ENCODE measurements at places on chromosomes 3 and 15.

GRCh38 chr3:129598000-129598381 lies 8.5 kb downstream of the PLXND1 start:
- DNase-seq, result peak; percentile 56

GRCh38 chr3:8646313-8646938 lies 1.8 kb upstream of the SSUH2 start:
- DNase-seq, result no peak

- DNase-seq, result peak; percentile 93
Measured at GRCh38 chr15:80588801-80589200, 106.3 kb upstream of the ABHD17C start.

- DNase-seq, result peak; percentile 10
Measured at GRCh38 chr3:167929968-167930367, 165.8 kb downstream of the GOLIM4 start.

- peak; percentile 91 for DNase-seq
Measured at GRCh38 chr3:63993653-63994079, 29.6 kb downstream of the PSMD6 start.

DNA sequence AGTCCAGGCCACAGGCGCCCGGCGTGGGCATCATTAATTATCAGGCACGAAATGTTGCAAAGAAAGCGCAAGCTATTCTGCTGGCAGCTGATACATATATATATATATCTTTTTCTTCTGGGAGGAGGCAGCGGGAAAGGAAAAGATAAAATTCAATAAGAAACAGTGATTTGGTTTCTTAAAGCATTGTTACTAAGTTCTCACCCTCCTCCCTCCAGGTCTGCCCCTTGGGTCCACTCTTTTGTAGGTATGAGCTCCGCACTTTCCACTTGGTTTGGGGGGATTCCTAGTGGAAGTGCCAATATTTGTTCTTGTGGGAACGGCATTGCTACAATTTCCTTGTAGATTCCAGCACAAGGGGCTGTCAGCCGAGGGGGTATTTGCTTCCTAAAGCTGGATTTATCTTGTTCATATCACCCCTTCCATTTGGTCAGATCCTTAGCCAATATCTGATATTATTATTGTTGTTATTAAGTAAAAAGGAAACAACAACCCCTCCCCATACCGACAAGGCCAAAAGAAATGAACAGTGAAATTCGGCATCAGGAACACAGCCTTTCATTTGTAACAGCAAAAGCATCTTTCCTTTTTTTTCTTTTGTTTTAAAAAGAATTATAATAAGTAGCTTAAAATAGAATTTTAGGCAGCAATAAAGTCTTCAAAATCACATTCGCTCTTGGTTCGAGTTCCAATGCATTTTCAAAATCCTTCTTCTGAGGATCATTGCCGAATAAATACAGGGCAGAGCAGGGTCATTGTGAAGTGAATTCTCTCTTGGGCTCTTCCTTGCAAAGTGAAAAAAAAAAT lies 15.6 kb downstream of the ZIC1 start:
- peak; percentile 46 for DNase-seq

GRCh38 chr3:93994056-93994455 lies 14.1 kb downstream of the ARL13B start:
- peak; percentile 53 for DNase-seq

DNA sequence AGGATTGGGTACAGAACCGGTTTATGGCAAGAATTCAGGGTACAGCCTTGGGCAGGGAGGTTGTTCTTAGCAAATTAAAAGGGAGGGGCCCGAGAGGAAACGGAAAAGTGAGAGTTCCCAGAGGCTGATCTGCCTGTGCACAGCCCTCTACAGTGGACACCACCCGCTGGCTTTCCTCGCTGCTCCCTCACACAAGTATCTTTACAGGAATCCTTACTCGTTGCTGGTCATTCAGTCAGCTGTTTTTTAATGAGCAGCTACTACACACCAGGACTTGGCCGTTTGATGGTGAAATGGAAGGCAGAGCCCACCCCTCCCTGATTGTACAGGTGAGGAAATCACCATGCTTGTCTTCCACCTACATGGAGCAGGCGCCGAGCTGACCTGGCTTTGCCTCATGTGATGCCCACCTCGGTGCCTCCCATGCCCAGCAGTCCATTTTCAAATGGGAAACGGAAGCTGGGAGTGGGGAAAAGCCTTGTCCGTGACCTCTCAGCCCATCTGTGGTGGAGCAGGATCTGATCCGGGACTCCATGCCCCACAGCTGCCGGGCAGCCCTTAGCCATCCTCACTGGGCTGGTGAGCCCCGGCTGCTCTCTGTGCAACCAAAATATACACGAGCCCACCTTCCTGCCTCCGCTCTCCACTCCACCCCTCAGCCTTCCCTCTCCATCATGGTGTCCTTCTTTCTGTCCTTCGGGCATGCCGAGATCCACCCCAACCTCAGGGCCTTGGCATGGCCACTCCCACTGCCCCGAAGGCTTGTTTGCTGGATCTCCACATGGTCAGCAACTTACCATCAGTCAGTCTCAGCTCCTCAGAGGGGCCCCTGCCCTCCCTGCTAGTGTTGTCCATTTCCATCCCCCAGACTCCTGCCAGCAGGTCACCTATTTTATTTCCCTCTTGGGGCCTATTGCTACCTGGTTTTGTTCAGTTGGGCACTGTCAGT lies 33.3 kb upstream of the FGD5 start:
- no peak for DNase-seq

DNA sequence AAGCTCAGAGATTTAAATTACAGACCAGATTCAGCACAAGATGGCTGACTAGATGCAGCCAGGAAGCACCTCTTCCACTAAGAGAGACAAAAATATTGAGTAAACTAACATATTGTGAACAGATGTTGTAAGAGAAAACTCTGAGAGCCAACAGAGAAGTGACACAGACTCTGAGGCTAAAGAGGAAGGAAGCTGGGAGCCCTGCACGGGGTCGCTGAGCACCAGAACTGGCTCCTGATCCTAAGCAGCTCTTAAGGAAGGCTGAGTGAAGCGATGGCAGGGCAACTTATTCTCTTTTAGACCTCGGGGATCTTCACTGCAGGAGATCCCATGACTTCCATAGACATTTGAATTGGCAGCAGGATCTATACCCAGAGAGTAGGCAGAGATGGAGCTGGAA lies 578.0 kb upstream of the GRM7 start:
- DNase-seq, result no peak

DNA sequence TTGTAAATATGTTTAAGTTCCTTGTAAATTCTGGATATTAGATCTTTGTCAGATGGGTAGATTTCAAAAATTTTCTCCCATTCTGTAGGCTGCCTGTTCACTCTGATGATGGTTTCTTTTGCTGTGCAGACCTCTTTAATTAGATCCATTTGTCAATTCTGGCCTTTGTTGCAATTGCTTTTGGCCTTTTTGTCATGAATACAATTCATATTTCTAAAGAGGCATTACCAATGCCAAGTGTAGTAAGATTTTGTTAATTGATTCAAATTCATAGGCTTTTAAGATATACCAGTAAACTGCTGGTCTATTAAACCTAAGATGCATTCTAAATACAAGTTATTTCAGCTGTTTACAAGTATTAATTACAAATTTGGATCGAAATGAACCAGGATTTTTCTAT lies 31.0 kb downstream of the PIK3R4 start:
- no peak for DNase-seq

DNA sequence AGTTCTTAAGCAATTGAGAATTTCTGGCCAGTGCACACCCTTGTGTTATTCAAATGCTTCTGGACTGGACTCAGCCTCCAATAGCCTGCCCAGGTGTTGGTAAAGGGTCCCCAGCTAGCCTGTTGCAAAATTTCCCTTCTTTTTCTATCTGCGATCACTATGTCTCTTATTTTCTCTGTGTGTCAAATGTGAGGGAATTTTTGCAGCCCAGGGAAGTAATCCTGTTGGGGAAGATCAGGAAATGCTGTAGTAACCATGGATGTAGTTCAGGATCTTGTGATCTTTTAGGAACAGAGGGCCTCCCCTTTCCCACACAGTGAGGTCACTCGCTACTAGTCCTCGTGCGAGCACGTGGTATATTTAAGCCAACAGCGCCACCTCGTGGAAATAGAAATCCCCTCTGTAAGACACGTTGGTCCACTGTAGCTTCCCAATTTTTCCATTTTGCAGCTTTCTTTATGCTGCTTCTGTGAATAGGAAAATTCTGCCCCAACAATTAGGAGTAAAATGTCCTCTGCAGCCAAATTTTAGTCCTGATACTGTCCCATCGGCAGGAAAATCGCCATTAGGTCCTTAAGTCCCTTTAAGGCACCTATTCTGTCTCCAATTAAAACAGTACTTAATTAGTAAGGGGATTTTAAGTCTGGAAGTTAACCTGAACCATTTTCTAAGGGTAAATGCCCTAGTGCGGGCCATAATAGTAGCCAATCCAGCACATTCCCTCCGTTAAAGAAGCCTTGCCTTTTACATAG lies 4.0 kb upstream of the SMCO1 start:
- peak; percentile 79 for DNase-seq

- DNase-seq, result peak; percentile 77
Measured at GRCh38 chr3:179321668-179322285, 1.1 kb upstream of the ZNF639 start.

GRCh38 chr3:32603064-32603463 lies 32.4 kb upstream of the DYNC1LI1 start:
- DNase-seq, result no peak

DNA sequence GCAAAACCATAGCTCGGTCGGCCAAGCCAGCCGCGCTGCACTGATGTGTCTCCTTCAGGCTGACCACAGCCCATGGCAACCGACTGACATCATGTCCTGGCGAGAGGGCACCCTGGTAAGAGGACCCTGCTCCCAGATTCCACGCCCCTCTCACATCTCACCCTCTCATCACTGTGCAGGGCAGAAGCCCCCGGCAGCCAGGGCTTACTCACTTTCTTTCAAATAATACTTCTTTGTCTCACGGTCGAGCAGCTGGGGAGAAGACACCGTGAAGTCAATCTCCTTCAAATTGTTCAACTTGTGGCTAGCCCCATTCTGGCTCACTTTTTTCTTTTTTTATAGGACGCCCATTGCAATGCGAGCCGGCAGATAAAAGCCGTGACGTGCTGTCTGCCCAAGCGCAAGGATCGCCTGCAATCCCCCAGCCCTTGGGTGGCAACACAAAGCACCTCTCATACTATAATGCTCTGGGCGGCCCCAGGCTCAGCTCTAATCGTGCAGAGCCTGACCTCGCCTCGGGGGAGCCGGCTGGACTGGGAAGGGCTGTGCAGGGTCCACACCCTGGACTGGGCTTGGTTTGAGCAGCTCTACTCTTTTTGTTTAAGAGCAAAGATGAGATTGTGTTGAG lies 33.6 kb downstream of the VGLL4 start:
- DNase-seq, result peak; percentile 55

DNA sequence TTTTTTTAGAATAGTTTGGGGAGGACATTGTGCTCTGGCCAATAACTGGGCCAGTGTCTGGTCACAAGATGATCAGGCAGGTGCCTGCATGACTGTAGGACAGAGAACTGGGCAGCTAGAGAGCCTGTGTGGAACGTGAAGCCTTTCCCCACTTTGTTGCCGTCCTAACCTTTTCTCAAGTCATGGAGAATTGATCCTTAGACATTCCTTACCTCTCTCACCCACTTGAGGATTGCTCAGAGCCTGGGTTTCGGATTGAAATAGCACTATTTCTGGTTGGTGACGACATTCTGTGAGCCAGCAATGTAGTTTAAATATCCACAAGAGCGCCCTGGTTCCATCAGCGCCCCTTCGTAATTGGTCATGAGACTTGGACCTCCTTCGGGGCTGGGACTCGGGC lies 138.4 kb downstream of the IGF1R start:
- no peak for DNase-seq

- peak; percentile 59 for DNase-seq
Measured at GRCh38 chr3:183490653-183491052, 62.2 kb upstream of the MCF2L2 start.

DNA sequence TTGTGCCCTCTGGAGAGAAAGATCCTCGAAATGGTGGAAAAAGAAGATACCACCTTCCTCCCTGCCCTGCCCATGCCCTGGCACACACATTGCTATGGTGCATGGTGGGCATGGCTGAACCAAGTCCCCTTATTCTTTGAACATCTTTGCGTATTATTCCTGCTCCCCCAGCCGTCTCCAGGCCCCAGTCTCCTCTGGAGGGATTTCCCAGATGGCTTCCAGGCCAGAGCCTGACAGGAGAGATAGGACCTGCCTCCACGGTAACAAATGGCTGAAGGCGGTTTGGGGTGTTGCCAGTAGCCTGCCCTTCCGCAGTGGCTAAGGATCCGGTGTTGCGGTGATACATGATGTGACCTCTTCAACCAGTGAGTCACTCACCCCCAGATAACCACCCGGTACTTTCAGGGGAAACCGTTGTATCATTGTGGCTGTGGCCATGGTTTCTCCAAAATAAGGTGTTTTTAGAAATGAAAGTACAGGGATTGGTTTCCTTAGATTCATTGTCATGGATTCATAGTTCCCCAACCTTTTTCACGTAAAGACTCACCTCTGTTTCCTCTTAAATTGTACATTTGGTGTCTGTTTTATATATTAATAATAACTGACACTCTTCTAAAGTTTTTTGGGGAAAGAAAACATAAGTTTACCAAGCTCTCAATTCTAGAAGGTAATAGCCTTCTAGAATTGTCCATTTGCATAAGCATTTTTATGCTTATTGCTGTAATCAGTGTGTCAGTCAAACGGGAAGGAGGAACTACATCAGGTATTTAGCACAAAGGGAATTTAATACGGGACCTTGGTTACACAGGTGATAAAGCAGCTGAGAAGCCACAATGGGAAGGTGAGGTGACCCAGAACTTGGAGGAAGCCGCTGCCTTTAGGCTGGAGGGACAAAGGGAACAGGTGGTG lies 25.9 kb downstream of the SMAD3 start:
- DNase-seq, result peak; percentile 90

- DNase-seq, result peak; percentile 31
Measured at GRCh38 chr15:42035435-42035761, 14.6 kb upstream of the PLA2G4E start.
